Tracheal epithelial cell (primary cell): ENCODE measurements at places on chromosomes 7 and 10. TPM values are rescaled to one million over a fixed set of nuclear protein-coding genes. Genes with fewer than 3 reads are reported as not detected.

The FERD3L gene
- total RNA-seq, result not detected in 2 replicates

The STEAP4 gene
- 2.1 and 5.1 TPM in 2 replicates for total RNA-seq

The XRCC2 gene
- under 0.01 and 0.48 TPM in 2 replicates for total RNA-seq

The NDUFB8 gene
- 86.7 and 108 TPM in 2 replicates for total RNA-seq

The MACC1 gene
- total RNA-seq, result 20.0 and 50.1 TPM in 2 replicates

The NEBL gene
- total RNA-seq, result 9.2 and 19.8 TPM in 2 replicates

The CDK5 gene
- total RNA-seq, result 14.1 and 18.1 TPM in 2 replicates

The PDK4 gene
- total RNA-seq, result 0.48 and 0.64 TPM in 2 replicates

The TFR2 gene
- total RNA-seq, result 0.72 and 1.3 TPM in 2 replicates

The LIPM gene
- not detected in 2 replicates for total RNA-seq

The A1CF gene
- not detected in 2 replicates for total RNA-seq

The CTTNBP2 gene
- 0.72 and 1.1 TPM in 2 replicates for total RNA-seq

The PAPOLB gene
- total RNA-seq, result not detected in 2 replicates

The PLCE1 gene
- total RNA-seq, result 0.48 and 0.85 TPM in 2 replicates

The HOXA11 gene
- 0.72 TPM in 1 of 2 replicates, not detected in the other for total RNA-seq

The CLDN3 gene
- 2.7 TPM in 1 of 2 replicates, not detected in the other for total RNA-seq

The ZNF485 gene
- 5.8 and 6.8 TPM in 2 replicates for total RNA-seq
